ENCODE measurements at places on chromosomes 3 and 15.

DNA sequence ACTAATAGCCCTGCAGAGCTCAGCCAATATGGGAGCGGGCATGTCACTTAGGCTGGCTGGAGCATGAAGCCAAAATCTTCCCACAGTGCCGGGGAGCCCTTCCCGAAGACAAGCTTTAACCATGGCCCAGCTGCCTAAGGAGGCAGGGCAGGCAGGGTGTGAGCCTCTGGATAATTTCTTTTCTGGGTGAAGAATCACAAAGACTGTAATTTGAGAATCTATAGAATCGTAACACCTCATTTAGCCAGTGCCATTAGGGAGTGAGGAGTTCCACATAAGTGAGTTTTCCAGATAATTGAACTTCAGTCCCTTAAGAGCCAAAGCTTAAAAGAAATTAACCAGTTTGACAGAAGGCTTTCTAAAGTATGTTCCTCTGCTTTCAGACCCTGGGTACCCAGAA is 40.2 kb upstream of the TLE3 start:
- no peak for DNase-seq

GRCh38 chr3:2937055-2937454 is 173.1 kb downstream of the IL5RA start:
- no peak for DNase-seq

- no peak for DNase-seq
Observed at GRCh38 chr15:65971741-65971995, 102.4 kb downstream of the RAB11A start.

DNA sequence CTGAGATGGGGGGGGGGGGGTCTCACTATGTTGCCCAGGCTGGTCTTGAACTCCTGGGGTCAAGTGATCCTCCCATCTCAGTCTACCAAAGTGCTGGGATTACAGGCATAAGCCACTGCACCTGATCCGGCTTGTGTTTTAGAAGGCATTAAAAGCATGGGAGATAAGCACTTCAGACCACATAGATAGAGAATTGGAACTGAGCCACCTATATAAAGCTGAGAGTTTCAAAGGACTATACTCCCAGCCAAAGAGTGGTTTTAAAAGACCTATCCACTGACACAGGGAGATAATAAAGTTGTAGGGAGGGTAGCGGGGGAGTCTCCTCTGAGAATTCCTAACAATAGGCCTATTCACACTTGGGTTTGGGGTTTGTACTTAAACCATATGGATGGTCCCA is 34.8 kb downstream of the DENND4A start:
- no peak for DNase-seq

DNA sequence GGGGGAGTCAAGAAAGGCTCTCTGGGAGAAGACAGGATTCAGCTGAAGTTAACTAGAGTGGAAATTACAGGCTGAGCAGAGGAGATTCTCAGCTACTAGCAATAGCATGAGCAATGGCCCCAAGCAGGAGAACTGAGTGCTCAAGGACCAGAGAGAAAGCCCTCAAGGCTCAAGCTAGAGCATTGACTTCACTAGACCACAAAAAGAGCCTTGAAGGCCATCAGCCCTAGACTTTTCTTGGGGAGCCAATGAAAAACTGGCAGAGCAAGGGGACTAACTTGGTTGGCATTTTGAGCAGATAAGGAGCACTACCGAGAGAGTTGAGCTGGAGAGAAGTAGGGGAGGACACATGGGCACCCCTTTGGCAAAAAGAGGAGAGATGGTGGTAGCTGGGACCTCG is 277.6 kb downstream of the FEZF2 start:
- no peak for DNase-seq

DNA sequence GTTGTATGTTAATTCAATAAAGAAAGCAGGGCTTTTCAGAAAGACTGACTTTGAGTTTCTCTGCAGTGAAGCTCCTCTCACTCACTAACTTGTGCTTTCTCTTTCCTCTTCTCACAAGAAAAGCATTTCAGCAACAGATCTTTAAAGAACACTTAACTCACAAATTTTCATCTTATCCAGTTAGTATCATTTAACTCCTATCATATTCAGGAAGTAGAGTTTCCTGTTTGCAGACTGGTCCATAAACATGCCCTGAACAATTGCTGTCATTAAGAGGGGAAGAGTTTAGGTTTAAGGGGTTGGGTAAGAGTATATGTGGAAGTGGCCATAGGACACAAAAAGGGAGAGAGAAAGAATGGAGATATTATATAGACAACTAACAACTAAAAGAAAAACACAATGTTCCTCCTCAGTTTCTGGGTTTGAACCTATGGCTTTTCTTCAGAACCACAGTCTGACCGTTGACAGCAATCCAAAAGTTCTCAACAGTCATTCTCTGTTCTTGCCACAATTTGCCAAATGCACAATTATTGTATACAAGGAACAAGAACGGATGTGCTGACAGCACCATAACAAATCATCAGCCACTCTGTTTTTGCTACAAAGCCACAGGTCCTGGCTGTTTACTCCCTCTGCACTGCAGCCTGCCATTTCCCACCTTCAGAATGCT is 63.9 kb downstream of the CHAC1 start:
- DNase-seq, result no peak

DNA sequence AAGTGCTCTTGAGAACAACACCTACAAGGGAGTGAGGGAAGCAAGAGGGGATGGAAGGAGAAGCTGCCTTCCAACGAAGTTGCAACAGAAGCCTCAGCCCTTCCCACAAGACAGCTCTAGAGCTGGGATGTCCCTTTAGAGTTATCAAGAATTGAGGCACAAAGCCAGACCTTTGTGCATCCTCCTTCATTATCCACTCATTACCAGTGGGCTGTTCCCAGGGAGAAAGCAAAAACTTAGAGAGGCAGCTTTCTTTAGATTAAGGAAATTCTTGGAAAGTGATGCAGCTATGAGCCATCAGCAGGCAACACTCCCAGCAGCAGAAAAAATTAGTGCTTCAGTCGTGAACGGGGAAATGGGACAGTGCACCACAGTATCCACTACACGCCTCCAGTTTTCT is 10.6 kb upstream of the CD96 start:
- no peak for DNase-seq

- no peak for DNase-seq
Observed at GRCh38 chr3:14550181-14550580, 10.0 kb upstream of the GRIP2 start.

DNA sequence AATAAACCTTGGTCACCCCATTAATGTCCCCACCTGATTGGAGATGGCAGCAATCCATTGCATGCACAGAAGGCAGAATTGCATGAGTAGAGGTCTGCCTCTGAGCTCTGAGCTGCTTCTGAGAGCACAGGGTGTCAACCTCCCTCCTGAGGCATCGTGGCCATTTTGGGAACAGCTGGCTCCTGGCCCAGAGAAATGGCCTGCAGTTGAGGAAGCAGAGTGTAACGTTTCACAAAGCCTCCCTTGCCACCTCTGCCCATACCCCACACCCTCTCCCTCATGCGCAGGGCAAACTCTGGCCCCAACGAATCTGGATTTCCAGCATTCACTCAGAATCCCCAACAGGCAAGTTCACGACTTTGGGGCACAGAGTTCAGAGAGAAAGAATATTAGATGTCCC is 198.9 kb downstream of the ADAMTS9 start:
- no peak for DNase-seq

GRCh38 chr3:186705882-186706780 is 11.0 kb upstream of the KNG1 start:
- DNase-seq, result peak; percentile 60

GRCh38 chr15:58369261-58369701 is 62.5 kb upstream of the LIPC start:
- no peak for DNase-seq

GRCh38 chr3:36215241-36215640 is 165.1 kb upstream of the STAC start:
- no peak for DNase-seq

GRCh38 chr15:52178765-52179164 is 12.4 kb downstream of the GNB5 start:
- DNase-seq, result no peak

GRCh38 chr15:35507932-35508638 is 37.9 kb downstream of the DPH6 start:
- no peak for DNase-seq

DNA sequence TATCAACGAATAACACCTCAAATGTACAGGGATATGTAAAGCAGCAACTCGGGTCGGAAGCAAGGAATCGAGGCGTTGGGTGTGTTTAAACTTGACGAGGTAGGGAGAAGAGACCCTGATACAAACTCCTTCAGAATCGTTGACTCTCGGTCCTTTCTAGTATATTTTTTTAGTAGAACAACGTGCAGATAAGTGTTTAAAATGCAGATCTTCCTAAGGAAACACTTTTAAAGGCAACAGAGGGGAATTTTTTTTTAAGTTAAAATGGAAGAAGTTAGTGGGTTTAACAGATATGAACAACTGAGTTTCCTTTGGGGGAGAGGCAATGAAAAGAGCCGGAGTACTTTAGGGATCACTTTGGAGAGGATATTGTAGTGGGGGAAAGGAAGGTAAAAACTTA is 1.1 kb upstream of the KPNA4 start:
- no peak for DNase-seq

DNA sequence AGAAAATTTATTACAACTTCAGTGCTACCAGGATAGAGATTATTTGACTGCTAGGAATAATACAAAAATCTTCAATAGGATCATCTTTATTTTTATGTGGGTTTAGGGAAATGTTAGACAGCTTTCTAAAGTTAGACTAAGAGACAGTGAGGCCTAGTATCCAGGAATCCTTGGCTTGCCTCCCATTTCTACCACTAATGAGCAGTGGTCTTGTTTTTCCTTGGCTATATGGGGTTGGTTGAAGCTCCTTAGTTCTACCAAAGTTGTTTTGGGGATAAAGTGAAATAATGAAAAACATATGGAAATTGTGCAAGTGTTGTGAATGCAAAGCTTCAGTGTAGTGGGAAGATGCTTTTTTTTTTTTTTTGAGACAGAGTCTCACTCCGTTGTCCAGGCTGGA is 16.8 kb downstream of the AP4E1 start:
- no peak for DNase-seq

DNA sequence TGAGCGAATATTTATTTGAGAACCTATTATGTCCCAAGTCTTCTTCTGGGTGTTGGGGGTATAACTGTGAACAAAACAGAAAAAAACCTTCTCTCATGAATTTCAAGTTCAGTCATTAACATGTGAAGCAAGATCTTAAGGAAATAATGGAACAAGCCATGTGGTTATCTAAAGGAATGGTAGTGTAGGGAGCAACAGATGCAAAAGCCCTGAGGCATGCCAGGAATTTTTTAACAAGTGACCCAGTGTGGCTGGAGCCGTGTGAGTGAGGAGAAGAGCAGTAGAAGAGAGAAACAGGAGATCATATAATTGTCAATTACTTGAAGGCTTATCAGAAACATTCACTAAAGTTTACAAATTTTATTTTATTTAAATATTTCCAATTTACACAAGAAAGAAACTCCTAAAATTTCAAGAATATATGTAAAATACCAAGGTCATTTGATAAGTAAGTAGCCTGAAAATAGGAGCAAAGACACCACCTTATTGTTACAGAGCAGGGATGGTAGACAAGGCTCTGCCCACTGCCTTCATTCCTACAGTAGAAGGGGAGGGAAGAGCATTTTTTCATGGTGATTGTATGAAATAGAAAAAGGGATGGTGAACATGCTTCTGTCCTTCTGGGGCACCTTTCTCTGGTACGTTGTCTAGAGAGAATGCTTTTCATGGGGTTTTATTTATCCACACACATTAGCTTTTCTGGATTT is 345.1 kb downstream of the PLOD2 start:
- DNase-seq, result no peak

DNA sequence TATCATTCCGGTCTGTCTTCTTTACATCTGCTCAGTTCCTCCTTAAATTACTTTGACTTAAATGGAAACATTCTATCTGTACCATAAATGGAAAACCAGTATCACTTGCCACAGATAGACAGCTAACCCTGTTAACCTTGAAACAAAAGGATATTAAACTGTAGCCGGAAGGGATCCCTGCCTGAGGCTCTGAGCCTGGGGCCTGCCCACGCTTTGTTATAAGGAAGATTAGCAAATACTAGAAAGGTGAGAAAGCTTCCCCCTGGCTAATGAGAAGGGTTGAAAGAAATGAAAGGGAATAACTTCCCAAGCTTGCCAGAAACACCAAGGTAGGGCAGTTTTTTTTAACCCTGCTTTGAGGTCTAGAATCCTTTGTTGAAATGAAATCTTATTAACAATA is 927.6 kb downstream of the FHIT start:
- DNase-seq, result no peak

- no peak for DNase-seq
Observed at GRCh38 chr3:177681852-177682251, 484.6 kb upstream of the TBL1XR1 start.

DNA sequence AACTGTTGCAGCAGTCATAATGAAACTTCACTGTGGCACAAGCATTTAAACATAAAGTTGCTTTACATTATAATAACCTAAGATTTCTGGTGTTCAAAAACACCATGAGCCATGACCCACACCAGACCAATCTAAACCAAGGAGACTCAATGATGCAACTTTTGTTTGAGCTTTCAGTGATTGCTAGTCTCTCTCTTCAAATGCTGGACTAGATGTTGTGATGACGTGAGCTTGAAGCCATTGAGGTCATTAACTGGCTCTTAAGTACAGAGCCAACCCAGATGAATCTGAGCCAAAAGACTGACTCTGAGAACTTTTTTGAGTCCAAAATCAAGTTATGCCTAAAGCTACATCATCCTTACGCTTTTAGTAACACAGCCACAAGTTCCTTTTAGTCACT is 36.5 kb downstream of the ATR start:
- DNase-seq, result no peak

DNA sequence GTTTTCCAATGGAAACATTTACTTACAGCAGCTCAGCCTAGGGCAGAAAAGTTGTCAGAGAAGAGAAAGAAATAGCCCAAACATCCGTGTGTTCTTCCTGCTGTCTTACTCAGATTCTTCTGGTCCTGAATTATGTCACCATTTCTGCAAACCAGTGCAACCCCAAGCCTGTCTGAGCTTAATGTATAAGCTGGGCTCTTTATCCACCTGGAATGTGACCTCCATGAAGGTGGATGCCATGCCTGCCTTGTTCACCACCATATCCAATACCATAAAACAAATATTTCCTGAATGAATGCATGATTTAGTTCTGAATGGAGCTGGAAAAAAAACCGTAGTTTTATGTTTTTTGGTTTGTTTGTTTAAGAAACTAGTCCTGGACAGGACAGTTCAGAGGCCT is 150.9 kb downstream of the RYR3 start:
- DNase-seq, result no peak

GRCh38 chr15:69852916-69853315 is 244.8 kb downstream of the TLE3 start:
- no peak for DNase-seq

- no peak for DNase-seq
Observed at GRCh38 chr3:119338754-119339153, 44.6 kb downstream of the ARHGAP31 start.

GRCh38 chr3:50502584-50503423 is 630 bp downstream of the CACNA2D2 start:
- peak; percentile 64 for DNase-seq

- no peak for DNase-seq
Observed at GRCh38 chr3:130488288-130488687, 28.7 kb upstream of the COL6A6 start.

DNA sequence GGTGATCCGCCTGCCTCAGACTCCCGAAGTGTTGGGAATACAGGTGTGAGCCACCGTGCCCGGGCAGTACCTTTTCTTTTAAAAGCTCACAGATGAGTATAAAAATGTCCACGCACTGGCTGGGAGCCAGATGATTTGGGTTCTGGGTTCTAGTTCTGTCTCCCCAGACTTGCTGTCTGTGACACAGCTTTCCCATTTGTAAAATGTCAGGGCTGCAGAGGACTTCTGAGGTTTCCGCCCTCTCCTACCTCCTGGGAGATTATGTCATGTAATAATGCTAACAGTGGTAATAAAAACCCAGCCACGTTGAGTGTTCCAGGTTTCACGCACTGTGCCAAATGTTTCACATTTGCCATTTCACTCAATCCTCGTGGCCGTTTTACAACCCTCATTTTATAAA is 1.3 kb upstream of the PPP4R2 start:
- no peak for DNase-seq
